ENCODE measurements at places on chromosomes 7 and 10.

DNA sequence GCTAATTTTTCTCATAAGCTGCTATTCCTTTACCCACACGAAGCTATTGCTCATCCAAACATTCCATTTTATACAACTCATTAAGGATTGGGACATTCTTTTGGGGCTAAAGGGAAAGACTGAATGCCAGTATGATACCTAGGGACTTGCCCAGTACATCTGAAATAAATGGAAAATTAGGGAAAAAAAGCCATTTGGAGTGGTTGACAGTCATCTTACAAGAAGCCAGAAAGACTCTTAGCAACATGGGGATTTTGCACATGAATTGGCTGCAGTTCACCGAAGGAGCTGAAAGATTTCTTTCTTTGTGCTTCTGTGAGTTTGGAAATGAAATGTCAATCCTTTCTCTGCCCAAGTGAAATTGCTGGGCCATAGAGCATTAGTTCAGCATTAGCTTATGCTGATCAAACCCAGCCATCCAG is 43.3 kb upstream of the MTURN start:
- DNase-seq = no peak

DNA sequence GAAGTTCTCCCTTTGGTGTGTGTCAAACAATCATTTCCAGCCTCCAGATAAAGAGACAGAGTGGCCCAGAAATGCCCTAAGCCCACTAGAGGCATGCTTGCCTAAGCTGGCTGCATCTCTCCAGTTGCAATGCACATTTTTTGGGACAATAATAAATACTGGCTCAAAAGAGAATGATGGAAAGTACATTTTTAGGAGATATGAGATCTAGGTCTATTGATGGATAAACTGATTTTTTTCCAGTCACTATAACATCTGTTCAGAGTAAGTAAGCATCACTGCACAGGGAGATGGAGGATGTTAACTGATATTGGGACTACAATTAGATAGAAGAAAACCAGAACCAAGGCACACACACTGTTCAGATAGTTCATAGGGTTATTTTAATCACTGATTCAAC is 553.0 kb downstream of the GRM8 start:
- no peak for DNase-seq

GRCh38 chr10:78567680-78568455 is 500.9 kb upstream of the ZMIZ1 start:
- DNase-seq = no peak

- no peak for DNase-seq
These were observed 217.8 kb upstream of the HPS1 start for GRCh38 chr10:98664329-98665042.

DNA sequence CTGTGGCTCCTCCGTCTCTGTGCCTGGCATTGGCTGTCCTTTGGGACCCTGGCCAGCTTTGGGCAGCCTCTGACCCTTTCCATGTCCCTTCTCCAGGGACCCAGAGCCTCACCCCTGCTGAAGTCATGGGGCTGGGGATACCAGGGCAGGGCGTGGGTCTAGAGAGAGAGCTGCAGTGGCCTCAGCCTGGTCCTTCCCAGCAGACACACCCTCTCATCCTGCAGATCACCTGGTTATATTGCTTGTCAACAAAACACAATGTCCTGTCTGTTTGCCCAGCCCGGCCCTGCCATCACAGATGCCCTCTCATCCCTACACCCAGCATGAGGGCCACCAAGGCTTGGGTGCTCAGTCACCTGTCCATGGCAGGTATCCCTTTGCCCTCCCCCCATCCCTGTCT is 1.8 kb downstream of the MUC17 start:
- DNase-seq = no peak

GRCh38 chr7:74032191-74032490 is 4.2 kb downstream of the ELN start:
- DNase-seq = no peak

GRCh38 chr10:78596556-78596955 is 472.2 kb upstream of the ZMIZ1 start:
- DNase-seq = no peak

GRCh38 chr10:22548344-22548743 is 166.0 kb downstream of the PIP4K2A start:
- DNase-seq = no peak

- DNase-seq = no peak
These were observed 202.9 kb upstream of the TCERG1L start for GRCh38 chr10:131514454-131514853.

- DNase-seq = peak; percentile 18
These were observed 43.4 kb downstream of the LDB3 start for GRCh38 chr10:86711513-86712316.

DNA sequence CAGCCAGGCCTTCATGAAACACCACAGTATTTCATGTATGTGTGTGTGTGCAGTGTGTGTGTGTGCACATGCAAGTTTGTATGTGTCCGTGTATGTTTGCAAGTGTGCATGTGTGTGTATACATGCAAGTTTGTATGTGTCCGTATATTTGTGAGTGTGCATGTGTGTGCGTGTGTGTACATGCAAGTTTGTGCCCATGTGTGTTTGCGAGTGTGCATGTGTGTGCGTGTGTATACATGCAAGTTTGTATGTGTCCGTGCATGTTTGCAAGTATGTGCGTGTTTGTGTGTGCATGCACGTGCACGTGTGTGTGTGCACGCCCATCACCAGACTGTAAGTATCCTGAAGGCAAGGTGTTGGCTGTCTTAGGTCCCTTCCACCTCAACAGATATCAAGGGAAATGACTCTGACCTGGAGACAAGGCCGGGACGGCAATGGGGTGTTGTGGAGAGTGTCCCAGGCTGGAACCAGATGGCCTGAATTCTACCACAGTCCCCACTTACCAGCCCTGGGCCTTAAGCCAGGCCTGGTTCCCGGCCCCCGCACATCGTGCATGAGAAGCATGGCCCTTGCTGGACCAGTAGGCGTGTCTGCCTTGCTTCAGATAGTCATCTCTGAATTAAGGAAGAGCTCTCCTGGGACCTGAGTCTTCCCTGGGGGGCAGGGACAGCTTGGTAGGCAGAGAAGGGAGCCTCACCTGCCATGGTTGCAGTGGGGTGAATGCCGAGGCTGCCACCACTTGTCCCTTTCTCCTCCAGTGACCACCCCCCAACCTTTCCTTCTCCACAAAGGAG is 140.0 kb downstream of the GRK5 start:
- no peak for DNase-seq

- DNase-seq = no peak
These were observed 17.6 kb downstream of the PTN start for GRCh38 chr7:137325927-137326326.

DNA sequence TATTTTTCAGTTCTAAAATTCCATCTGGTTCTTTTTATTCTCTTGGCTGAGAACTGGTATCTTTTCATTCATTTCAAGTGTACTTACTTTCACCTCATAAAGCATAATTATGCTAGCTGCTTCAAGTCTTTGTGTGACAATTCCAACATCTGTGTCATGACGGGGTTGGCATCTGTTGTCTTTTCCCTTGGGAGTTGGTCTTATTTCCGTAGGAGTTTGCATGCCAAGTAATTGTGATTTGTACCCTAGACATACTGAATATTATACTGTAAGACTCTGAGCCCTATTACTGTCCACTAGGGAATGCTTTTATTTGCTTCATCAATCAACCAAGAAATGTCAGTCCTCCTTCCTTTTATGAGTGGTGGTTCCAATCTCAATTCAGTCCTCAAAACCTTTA is 24.6 kb upstream of the HUS1 start:
- no peak for DNase-seq

- no peak for DNase-seq
These were observed 125.7 kb upstream of the CXCL12 start for GRCh38 chr10:44510379-44511115.

DNA sequence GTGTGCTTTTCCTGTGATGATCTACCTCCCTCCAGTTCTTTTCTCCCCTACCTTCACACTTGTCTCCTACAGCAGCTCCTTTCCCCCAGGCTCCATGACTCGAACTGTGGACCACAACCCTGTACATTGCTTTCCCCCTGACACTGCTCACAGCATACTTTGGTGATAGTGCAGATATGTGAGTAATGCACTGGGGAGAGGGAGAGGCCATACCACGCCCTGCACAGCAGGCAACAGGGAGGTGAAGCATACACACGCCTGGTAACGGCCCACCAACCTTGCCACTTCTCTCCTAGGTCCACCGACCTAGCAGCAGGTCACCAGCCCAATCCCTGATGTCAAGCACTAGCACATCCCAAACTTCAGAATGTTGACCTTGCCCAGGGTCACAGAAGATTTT is 238.2 kb downstream of the GRID1 start:
- DNase-seq = no peak

DNA sequence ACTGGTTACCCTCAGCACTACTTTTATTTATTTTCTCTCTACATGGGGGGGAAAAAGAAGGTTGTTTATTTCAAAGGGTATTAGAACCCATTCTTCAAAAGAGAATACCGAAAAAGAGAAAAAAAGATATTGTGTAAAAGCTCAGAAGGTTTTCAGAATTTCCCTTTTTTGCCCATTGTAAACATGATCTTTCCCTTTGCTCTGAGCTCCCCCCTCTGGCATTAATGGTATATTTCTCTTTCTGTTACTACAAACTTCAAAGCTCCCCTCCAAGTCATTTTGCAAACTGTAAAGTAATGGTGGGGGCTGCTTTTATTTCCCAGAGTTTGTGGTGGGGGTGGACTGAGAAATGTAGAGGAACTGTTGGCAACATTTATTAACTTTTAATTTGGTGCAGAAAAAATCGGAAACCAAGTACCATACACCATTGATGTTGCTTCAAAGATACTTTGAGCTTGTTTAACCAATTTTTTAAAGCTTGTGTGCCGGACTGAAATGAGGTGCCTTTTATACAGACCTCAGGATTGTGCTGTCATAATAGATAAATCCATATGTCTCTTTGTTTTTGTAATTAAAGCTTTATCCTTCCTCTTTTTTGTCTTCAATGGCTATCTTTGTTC is 181.5 kb downstream of the EXOC4 start:
- DNase-seq = no peak

DNA sequence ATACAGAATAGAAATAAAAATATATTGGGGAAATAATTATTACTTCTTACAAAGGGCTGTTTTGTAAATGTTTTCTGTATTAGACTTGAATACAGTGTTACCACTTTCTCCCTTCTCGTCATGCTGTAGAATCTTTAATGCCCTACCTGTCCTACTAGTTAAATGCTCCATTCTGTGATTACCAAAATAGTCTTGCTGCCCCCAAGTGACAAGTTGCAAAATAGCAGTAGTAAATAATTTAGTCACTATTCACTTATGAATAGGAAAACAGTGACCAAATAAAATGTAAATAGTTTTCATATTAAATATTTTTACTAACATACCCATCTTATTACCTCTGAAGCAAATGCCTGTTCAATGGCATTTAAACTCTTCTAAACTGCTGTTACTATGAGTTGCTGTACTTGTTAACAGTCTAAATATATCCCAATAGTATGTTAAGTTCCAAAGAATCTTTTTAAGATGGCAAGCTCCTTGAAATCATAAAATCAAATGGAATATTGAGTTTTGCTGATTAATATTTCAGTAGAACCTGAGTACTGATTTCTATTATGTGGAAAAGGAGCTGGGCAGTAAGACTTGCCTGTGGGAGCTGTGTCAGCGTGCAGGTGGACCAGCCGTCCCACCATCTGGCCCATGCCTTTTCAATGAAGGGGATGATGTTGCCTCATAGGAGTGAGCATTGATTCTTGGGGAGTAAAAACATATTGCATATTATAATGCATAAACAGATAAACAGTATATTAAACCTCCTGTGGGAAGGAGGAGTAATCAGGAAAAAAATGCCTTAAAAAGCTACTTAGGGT is 18.1 kb upstream of the OIT3 start:
- no peak for DNase-seq

DNA sequence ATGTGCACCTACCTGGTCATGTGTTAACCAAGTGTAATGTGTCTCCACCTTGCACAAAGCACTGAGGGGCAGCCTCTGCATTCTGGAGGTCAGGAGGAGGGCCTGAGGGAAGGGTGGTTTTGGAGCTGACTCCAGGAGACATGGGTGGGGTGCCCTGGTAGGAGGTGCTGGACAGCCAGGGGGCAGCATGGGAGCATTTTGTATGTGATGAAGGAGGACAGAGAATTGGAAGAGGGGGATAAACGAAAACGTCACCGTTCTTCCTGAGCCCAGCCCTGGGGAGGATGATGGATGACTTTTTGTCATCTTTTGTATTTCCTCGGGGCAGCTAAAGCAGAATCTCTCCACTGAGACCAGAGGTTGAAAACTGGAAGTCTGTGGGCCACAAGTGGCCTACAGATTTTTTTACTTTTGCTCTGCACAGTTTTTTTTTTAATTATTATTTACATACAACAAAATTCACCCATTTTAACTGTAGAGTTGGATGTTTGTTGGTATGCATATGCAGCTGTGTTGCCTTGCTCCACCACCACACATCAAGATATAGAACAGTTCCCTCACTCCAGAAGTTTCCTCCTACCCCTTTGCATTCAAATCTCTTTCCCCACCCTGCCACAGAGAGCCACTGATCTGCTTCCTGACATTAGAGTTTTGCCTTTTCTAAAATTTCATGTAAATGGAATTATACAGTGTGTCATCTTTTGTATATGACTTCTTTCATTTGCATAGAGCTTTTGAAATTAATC is 242.5 kb downstream of the VTI1A start:
- DNase-seq = no peak

- DNase-seq = no peak
These were observed 40.1 kb downstream of the CSTF2T start for GRCh38 chr10:51659344-51659743.

DNA sequence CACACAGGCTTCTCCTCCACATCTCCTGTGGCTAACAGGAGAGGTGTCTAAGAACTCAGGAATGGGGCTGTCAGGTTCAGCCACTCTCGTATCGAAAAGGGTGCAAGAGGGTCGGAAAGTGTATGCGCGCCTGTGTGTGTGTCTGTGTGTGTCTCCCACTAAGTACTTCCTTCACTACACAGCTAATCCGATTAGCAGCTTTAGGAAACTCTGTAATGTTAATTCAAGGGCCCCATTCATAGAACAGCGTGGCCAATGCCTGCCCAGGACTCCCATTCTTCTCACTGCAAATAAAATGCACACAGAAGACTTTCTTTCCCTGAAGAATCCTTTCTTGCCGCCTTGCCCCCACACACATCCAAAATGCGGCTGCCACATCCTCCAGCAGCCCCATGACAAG is 39.9 kb downstream of the TLL2 start:
- no peak for DNase-seq

GRCh38 chr7:112331492-112331891 is 118.8 kb upstream of the IFRD1 start:
- no peak for DNase-seq

GRCh38 chr7:44664780-44665461 is 58.5 kb downstream of the OGDH start:
- no peak for DNase-seq

GRCh38 chr7:36526863-36527548 is 137.3 kb downstream of the ANLN start:
- no peak for DNase-seq

Data from stimulated activated CD4-positive, alpha-beta T cell treated with anti-CD3 and anti-CD28 coated beads, Interleukin-15, amount 100 ng/mL, for 1 hour (primary cell).